Fibroblast of skin of abdomen (primary cell): ENCODE measurements at places on chromosomes 3 and 15.

GRCh38 chr3:196492080-196492479, 11.5 kb downstream of the RNF168 start:
- no peak for DNase-seq

DNA sequence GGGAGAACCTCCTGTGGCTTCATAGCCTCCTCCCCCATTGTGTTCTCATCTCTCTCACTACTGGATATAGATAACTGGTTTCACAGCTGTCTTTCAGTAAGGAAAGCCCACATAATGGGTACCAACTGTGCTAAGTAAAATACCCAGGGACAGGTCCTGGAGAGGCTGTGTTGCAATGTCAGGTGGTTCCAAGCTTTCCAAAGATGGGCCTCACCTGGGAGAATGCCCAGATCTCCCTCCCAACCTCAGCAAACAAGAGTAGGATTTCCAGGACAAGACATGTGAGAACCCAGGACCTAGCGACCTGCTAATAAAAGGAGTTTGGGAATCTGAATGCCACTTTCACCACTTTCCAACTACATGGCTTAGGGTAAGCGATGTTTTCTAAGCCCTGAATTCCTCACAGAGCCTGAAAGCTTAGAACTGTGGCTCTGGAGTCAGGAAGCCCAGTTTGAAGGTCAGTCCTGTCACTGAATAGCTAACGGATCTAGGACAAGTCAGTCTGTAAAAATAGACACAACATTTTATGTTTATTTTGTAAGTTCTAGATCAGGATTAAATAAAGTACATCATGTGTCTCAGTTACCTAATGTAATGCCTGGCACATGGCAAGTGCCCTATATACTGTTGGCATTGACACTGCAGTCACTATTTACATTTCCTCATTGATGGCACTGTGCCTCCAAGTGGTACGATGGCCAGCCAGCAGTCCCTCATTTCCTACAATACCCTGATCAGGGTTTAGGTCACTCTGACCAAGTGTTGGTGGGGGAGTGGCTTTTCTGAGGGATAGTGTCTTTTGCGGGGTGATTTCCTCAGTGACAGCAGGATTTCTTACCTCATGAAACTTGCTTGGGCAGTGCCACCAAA, 11.9 kb downstream of the CERS3 start:
- DNase-seq = no peak

DNA sequence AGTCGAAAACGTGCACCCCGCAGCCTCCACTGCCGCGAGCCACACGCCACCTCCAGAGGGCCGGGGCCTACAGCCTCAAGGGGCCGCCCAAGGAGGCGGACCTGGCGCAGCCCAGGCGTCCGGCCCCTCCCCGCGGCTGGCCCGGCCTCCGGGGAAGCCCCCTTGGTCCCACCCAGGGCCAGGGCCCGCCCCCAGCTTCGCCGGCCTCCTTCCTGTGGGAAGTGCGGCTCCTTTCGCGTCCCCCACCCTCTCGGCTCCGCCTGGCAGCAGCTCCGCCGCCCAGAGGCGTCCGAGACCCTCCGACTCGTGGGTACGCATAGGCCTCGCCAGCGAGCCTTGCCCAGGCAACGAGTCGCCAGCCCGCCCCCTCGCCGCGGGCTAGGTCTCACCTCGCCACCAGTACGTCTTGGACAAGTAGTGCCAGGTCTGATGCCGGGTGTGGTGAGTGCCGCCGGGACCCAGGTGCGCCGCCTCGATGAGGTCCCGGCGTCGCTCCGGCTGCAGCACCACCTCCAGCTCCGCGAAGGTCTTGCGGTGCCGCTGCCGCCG, 642 bp downstream of the ZBTB11 start:
- peak; percentile 97 for DNase-seq

GRCh38 chr3:127008236-127008635, 25.3 kb downstream of the PLXNA1 start:
- DNase-seq = no peak
